ENCODE measurements at places on chromosomes 11 and 22.

DNA sequence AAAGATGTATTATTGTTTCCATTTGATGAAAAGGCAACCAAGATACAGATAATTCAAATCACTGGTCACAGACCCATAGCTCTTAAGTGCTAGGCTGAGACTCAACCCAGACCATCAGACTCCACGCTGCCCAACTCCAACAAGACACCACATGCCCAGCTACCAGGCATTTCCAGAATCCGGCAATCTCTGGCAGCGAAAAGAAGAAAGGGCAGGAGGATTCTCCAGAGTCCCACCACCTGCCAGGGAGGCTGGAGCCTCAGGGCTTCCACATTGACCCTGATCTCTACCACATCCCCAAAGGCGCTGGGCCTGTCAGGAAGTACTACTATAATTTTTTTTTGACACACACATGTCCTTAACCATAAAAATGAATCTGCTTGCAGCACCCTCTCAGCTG lies 61.4 kb upstream of the ARFGAP3 start:
- no peak for DNase-seq

DNA sequence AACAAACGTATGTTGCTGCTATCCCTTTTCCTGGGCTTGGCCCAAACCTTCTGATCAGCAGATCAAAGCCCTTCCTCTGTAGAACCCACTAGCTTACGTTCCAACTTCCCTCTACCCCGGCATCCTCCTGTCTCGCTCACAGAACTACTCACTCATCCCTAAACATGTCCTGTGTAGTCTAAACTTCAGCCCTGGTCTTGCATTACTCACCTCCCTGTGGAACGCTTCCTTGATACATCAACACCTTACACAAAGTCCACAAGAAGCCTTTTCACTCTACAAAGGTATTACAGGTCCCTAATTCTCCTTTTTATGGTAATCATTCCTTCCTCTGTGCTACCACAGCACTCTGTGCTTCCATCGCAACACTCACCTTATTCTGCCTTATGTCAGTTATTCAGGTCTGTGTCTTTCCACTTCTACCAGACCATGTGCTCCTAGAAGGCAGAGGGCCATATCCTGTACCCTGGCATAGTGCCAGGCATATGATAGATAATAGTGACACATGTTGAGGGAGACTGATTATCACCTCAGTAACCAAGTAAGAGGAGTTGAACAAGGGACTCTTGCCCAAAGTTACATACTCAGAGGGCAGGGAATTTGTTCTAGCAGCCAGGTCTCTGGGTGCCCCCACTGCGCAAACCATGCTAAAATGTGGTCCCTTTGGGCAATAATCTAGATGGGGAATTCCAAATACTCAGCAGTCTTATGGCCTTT lies 41.6 kb downstream of the USP35 start:
- DNase-seq = no peak

- DNase-seq = no peak
These were observed 592.2 kb upstream of the CADM1 start for GRCh38 chr11:116096272-116096995.

- peak; percentile 58 for DNase-seq
These were observed 29.2 kb downstream of the PDGFB start for GRCh38 chr22:39215426-39216142.

DNA sequence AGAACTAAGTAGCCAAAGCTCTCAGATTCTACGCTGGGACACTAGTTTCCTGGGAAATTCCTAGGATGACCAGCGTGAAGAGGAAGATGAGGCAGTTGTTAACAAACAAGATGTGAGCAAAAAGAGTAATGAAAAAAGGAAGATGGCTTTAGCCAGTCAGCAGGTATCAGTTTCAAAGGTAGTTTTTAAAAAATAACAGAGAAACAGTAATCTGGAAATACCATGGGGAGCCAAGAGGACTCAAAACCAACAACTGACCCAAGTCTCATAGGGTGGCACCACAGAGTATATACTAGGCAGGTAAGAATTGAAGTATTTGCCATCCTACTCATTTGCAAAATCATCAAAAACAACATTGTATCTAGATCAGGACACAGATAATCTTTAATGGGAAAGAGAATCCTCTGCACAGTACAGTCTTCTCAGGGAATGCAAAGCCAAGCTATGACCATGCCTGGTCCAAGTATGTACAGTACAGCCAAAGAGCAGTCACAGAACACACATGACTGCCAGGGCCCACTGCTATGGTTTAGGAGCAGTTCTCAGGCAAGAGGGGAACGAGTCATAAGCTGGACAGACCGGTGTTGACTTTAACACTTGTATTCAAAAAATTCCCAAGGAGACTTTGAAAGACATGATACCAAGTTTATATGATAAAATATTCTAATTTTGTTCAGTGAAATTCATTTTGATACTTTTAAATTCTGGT lies 20.6 kb downstream of the MSANTD4 start:
- DNase-seq = no peak

DNA sequence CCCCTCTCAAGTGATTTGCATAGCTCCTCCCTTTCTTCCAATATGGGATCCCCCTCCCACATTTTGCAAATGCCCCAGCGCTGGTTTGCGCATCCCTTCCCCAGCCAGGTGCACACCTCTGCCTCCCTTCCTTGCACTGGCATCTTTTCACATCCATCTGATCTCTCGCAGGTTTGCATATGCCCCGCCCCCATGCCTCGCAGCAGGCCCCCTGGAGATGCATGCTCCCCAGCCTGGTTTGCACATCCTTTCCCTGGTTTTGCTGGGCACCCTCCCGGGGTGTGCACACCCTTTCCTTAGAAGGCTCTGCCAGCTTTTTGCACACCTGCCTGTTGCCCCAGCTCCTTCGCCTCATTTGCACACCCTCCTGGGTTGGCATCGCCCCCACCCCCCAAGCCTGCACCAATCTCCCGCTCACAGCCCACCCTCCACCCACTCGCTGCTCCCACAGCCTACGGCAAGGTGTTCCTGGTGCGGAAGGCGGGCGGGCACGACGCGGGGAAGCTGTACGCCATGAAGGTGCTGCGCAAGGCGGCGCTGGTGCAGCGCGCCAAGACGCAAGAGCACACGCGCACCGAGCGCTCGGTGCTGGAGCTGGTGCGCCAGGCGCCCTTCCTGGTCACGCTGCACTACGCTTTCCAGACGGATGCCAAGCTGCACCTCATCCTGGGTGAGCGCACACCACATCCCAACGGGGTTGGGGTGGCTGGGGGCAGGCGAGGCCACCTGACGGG lies 917 bp downstream of the RPS6KA4 start:
- DNase-seq = peak; percentile 43

- DNase-seq = no peak
These were observed 4.1 kb downstream of the TRABD start for GRCh38 chr22:50189849-50190181.

DNA sequence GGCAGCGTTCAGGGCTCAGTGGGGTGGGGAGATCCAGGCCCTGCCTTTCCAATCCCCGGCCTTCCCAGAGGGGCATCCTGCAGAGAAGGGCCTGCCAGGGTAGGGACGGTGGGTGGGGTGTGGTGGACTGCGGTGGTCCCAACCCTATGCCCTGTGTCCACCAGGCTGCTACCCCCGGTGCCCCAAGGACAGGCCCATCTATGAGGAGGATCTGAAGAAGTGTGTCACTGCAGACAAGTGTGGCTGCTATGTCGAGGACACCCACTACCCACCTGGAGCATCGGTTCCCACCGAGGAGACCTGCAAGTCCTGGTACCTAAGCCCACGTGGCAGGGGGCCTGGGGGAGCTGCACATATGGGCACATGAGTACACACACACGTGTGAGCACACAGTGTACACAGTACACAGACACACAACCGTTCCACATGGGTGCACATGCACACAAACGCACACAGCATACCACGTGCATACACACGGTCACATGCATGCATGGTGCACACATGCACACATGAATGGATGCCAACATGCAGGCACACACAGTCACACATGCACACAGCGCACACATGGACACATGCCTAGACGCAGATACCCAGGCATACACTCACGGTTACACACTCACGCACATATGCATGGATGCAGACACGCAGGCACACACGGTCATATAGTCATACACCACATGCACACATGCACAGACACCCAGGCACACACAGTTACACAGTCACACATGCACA lies 16.1 kb downstream of the MUC2 start:
- no peak for DNase-seq

DNA sequence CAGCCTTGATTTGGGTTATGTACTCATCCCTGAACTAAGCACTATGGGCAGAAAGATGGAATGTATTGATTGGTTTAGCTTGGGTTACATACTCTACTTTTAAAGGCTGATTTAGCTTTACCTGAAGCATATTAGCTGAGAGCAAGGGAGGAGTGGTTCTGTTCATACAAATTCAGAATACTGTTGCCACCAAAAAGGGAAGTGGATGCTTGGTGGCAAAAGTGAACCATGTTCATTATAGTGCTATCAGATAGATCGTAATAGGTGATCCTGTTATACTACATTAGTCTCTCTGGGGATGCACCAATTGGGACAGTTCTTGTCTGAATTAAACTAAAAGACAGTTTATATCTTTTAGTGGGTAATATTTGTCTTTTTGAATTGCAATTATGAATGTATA lies 44.5 kb upstream of the RRM1 start:
- DNase-seq = no peak

- no peak for DNase-seq
These were observed 2.1 kb upstream of the CACNA1I start for GRCh38 chr22:39568278-39568981.

DNA sequence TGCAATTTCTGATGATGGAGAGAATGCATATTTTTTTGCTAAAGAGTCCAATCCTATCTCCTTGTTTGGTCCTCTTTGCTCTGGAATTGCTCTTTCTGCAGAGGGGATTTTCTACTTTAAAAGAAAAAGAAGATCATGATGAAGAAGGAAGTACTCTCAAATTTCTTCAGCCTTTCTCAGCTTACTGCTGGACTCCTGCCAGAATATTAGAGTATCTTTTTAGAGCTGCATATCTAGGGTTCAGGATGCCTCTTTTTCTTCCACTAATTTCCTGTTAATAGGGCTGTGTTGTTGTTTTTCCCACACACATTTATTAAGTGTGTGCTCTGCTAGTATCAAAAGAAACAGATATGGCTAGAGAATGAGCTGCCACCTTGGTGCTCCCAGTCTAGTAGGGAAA lies 18.2 kb downstream of the UBASH3B start:
- no peak for DNase-seq

GRCh38 chr11:130390071-130390758 lies 38.2 kb downstream of the ADAMTS8 start:
- no peak for DNase-seq

DNA sequence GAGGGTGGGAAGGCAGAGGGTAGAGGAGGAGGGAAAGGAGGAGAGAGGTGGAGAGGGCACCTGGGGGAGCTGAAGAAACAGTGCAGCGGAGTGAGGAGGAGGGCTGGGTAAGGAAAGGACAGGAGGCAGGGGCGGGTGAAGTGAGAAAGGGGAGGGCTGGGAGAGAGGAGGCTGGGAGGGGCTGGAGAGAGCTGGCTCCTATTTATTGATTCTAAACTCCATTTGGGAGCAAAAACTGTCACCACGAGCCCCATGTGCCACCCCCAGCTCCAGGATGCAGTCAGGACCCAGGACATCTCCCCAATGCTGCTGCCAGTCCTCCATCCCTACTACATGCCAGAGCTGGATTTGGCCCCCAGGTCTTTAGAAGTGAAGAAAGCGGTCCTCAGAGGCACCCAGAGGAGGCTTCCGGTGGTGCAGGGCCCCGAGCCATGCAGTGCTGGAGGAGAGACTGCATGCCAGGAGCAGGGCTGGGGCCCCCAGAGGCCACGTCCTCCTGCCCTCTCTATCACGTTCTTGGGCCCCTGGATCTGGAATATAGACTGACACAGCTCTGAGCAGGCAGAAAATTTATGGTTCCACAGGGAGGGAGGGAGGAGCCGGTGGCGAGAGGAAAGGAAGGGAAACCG lies 53.7 kb downstream of the SLC22A12 start:
- DNase-seq = peak; percentile 51

DNA sequence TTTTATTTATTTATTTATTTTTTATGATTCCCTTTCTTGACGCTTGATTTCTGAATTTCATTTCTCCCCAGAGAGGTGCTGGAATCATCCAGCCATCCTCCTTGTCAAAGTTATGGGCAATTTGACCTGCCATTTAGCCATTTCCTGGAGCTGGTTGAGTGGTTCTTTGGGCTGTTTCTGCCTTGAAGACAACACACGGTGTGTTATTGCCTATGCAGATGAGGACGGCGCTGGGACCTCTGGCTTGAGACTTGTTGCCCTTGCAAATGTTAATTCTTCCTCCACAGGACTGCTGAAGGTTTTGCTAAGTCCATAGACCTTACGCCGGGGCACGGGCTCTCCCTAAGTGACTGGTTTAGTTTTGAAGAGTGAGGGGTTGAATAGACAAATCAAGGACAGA lies 147.9 kb upstream of the PLET1 start:
- DNase-seq = peak; percentile 45

DNA sequence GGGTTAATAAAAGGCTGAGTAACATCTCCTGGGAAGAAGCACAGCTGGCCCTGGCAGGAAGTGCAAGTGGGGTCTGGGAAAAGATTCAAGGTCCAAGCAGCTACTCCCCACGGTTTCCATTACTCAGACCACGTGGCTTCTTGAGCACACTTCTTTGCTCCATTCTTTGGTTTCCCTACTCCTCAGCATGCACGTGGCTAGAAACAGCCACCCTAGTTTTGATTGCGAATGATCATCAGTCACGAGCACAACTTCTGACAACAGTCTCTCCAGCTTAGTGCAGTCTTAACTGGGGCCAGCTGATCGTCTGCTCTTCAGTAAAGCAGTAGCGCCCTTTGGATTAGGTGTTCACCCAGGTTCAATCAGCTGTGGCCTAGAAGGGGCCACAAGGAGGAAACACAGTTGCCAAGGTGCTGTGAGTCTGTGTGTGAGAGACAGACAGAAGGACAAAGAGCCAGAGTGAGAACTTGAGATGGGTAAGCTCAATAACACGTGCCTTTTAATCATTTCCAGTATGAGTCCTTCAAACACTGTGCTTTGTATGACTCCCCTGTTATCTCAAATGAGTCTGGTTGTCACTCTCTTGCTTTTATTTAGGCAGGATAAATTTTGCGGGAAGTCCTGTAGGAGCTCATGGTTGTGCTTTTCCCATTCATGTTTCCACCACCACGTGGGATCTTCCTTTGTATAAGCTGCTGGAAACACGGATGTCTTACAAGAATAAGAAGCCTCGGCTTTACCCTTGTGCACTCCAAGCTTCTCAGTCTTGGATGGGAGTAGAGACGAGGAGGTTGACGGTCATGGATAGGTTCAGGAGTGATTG lies 901 bp upstream of the PARVA start:
- DNase-seq = no peak

GRCh38 chr11:33970984-33971466 lies 79.1 kb upstream of the LMO2 start:
- peak; percentile 41 for DNase-seq

DNA sequence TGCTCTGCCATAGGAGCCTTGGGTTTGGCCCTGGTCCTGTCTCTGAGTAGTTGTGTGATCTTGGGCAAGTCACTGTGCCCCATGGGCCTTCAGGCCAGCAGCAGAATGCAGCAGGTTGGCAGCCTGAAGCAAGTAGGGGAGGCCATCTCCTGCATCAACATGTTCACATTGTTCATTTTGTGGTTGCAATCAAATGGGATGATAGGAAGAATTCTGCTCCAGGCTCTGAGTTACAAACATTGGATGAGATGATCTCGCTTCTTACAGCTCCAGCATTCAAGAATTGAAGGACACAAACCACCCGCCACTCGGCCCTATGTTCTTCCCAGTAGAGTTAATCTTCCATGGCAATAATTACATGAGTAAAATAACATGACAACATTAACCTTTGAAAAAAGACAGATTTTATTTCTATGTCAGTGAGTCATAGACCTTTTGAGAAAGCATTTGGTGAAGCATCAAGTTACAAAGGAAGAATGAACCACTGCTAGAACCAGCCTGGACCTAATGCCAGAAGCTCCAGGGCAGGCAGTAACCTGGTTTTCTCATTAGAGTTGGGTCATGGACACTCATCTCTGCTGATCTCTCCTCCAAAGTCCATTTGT lies 308.3 kb upstream of the NCAM1 start:
- DNase-seq = no peak

All from WTC11 (cell line).